ENCODE measurements at places on chromosomes 1 and 21.

- DNase-seq = no peak
Observed at GRCh38 chr1:111448482-111448917, 556 bp downstream of the WDR77 start.

DNA sequence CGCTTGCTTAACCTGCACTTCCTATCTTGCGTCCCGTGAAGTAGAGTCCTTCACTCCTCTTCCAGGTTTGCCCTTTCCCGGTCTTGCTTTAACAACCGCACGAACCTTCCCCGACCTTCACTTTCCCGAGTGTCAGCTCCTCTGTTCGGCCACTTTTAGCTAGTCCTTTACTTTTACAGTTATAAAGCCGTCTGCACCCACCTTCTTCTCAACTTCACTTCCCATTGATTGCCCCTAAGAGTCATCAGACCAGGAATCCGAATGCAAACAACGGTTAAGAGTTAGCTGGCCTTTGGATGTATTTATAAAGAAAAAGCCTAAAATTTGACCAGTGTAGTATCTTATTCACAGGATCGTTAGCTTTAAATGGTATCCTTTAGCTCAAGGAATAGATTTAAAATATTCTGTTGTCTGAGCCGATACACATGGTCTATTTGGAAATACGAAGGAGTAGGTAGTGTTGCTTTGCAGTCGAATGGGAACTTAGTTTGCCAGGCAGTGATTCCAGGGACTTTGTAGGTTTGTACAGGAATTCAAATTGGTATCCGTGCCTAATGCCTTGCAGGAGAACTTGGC, 1.4 kb downstream of the PPP2R5A start:
- no peak for DNase-seq

GRCh38 chr1:100039591-100039990, 69.8 kb downstream of the SLC35A3 start:
- no peak for DNase-seq

DNA sequence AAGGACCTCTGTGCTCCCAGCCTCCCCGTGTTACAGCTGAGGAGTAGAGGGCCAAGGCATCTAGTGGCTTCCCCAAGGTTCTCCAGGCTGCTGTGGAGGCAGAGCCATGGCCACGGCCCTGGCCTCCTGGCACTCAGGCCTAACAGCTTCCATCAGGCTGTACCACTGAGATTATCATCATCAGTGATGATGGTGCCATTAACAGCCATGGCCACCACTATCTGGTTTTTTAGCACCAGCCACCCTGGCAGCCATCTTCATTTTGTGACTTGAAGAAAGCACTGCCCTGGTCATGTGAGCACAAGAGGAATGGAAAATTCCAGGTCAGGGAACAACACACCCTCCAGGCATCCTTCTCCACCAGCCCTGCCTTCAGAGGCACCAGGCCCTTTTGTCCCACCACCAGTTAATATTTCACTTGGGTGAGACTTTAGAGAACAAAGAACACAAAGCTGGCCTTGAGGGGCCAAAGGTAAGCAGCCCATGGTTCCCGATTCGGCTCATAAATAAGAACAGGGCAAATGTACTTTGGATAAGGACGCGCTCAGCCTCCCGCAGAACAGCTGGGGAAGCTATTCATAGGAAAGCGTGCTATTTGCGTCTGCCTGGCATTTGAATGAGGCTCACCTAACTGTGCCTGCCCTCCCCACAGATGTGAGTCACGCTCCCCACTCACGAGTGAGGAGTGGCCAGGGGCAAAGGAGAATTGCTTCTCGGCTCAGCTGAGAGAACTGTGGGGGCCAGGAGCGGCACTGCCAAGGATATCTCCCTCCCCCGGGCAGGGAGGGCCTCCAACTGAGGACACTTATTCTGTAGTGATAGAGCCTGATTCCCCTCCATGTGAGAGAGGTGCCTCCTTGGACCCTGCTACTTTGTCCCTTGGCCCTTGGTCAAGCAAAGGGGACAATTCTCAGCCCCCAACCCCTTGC, 95.6 kb downstream of the CD58 start:
- DNase-seq = no peak

DNA sequence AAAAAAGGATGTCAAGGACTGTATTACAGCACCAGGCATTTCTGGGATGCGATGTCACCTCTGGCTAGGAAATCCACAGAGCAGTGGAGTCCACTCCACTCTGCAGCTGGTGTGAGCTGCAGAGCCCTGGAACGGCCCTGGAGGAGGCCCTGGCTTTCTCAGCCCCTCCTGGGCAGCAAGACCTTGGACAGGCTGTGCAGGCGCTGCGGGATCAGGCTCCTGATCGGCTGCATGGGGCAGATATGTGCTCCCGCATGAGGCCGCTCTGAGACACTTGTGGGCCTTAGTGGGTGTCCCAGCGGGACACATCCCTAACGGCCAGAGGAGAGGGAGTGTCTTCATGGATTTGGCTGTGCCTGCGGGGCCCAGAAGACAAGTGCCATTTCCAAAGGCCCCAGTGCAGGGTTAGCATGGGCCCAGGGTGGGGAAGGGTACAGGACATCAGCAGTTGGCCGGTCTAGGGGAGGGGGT, 6.2 kb downstream of the DNMT3L start:
- DNase-seq = no peak

GRCh38 chr1:183237046-183237445, 51.0 kb downstream of the LAMC2 start:
- no peak for DNase-seq

DNA sequence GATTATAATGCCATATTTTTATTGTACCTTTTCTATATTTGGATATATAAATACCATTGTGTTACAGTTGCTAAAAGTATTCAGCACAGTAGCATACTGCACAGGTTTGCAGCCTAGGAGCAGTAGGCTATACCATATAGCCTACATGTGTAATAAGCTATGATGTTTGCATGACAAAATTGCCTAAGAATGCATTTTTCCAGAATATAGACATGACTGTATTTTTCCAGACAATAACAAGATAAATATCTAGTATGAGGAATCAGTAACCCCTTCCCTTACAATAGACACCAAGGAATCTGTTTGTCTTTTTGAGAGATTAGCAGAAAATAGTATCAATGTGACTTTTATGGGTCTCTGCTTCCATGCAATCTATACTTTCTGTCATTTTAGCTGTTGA, 228.6 kb downstream of the GRIK1 start:
- no peak for DNase-seq

GRCh38 chr1:225318706-225319575, 108.9 kb downstream of the LBR start:
- DNase-seq = no peak

GRCh38 chr1:118993700-118994026, 5.5 kb upstream of the TBX15 start:
- DNase-seq = no peak

GRCh38 chr1:56404561-56405030, 174.8 kb downstream of the PLPP3 start:
- no peak for DNase-seq

DNA sequence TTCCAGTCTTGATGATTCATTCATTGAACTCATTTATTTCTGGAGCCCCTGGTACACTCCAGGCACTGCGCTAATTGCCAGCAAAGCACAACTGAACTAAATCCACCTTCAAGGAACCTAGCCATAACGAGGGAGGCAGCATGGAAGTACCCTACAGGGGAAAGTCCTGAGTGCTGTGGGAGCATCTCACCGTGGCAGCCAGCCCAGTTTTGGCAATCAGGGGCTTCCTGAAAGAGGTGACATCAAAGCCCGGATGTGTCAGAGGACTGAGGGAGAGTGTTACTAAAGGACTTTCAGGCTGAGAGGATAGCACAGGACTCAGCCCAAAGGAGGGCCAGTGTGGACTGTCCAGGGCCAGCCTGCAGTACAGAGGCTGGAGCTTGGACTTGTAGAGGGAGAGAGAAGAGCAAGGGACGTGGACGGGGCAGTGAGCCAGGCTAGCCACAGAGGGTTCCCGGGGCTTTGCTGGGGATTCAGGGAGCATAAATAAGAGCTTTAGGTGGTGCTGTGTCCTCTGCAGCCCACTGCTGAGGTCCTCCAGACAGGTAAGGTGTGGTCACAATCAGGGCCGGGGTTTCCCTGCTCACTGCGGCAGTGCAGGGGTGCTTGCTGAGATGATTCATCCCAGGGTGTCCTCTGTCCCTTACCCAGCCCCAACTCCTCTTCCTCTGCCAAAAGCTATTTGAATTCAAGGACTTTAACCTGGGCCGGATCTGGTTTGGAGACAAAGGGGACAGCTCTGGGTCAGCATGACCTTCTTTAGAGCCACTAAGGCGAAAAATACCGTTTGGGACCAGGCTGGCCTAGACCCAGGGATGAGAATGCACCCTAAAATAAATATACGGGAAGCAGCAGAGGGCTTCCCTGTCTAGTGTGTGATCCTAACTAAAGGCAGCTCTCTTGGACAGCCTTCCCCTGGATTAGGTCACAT, 128.3 kb downstream of the EDEM3 start:
- DNase-seq = no peak

GRCh38 chr1:9510130-9510529, 29.1 kb upstream of the SLC25A33 start:
- DNase-seq = no peak

- no peak for DNase-seq
Observed at GRCh38 chr1:168907053-168907452, 178.0 kb upstream of the DPT start.

DNA sequence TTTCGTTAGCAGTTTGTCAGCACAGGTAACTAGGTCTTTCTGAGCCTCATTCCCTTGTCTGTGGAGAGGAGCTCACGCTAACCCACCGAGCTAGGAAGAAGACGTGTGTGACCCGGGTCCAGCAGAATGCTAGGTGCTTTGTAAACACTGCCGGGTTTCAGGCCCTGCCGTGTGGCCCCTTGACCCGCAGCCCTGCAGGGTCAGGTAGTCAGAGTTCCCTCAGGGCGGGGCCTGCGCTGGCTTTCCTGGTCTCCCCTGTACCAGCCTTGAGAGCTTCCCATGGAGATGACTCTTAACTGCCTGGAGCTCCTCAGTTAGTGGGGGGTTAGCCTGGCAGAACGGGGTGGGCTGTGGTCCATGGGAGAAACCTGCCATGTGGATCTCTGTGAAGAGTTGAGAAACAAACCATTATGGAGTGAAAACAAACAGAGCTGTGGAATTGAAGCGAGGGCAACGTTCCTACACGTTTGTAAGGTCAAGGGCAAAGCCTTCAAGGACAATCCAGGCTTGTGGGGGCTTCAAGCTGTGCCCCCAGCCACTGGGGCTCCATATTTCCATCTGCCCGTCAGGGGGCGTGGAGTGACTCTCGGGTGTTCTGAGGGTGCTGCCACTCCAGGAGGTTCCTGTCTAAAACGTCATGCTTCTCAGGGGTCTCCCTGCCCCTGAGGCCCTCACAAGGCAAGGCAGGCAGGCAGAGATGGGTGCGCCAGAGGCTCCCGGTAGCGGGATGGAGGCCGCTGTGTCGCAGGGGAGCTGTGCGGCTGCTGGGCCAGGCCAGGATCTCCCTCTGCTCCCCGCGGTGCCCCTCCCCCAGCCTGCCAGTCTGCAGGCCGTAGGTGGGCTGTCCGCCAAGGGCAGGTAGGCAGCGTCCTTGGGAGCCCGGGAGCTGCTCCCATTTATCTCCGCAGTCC, 23.8 kb downstream of the LHX4 start:
- no peak for DNase-seq

GRCh38 chr1:248585266-248585665, 10.7 kb upstream of the OR2T34 start:
- DNase-seq = no peak

DNA sequence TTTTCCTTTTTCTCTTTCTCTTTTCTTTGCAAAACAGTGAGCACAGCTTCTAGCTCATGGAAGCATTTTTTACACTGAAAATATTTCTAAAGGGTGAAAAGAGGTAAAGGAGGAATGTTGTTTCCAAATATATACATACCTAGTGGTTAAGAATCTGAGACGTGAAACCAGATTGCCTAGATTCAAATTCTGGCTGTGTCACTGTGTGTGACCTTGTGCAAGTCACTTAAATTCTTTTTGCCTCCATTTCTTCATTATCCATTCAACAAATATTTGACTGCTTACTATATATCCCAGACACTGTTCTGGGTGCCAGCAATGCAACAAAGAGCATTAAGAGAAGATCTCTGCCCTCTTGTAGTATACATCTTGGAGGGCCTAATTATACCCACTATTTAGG, 53.3 kb downstream of the ZFYVE9 start:
- DNase-seq = no peak

DNA sequence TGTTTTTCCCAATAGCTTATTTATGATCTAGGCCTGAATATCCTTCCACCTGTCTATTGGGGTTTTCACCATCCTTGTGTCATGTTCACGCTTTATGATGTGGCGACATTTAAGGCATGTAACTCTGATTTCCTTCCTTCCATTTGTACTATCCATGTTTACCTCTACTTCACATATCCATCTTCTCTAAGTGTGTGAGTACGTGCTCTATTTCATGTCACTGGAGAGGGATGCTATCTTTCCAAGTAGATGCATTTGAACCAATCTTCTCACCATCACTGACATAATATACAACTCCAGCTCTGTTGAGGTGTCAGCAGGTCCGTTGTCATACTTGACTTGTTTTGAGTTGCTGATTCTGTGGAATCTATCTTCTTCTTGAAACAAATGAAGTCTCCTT, 283.2 kb downstream of the PTBP2 start:
- no peak for DNase-seq

GRCh38 chr1:42943728-42944127, 14.9 kb downstream of the SLC2A1 start:
- DNase-seq = no peak

- DNase-seq = no peak
Observed at GRCh38 chr1:83872515-83872914, 126.4 kb downstream of the TTLL7 start.

GRCh38 chr1:177065430-177065829, 99.1 kb downstream of the ASTN1 start:
- no peak for DNase-seq

DNA sequence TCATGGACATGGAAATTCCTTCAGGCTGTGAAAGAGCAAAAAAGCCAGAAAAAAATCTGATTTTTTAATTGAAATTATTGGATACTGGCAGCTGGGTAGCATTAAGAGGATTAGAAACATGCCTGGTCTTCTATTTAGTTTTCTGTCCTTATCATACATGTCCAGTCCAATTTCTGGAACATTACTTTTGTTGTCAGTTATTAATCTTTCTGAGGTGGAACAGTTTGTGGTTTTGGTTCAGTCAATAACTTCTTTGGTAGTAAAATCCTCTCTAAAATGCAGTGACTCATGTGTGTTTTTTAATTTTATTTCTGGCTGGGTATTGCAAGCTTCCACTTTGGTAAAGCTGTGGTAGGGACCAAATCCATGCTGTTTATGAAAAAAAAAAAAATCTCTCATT, 687.0 kb upstream of the ADGRL2 start:
- no peak for DNase-seq

GRCh38 chr1:236736761-236737160, 50.5 kb downstream of the ACTN2 start:
- no peak for DNase-seq

DNA sequence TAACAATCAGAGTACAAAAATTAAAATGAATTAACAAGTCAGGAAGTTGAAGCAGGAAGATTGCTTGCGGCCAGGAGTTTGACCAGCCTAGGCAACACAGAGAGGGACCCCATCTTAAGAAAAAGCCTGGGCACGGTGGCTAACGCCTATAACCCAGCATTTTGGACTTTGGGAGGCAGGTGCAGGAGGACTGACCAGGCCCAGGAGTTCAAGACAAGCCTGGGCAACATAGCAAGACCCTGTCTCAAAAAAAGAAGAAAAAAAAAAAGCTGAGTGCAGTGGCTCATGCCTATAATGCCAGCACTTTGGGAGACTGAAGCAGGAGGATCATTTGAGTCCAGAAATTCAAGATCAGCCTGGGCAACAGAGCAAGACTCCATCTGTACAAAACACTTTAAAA, 38.5 kb downstream of the TESK2 start:
- DNase-seq = no peak

GRCh38 chr1:207284209-207284897, 37.1 kb upstream of the CD55 start:
- no peak for DNase-seq

Data from GM06990 (cell line).